ENCODE measurements at places on chromosomes 6 and 20.

DNA sequence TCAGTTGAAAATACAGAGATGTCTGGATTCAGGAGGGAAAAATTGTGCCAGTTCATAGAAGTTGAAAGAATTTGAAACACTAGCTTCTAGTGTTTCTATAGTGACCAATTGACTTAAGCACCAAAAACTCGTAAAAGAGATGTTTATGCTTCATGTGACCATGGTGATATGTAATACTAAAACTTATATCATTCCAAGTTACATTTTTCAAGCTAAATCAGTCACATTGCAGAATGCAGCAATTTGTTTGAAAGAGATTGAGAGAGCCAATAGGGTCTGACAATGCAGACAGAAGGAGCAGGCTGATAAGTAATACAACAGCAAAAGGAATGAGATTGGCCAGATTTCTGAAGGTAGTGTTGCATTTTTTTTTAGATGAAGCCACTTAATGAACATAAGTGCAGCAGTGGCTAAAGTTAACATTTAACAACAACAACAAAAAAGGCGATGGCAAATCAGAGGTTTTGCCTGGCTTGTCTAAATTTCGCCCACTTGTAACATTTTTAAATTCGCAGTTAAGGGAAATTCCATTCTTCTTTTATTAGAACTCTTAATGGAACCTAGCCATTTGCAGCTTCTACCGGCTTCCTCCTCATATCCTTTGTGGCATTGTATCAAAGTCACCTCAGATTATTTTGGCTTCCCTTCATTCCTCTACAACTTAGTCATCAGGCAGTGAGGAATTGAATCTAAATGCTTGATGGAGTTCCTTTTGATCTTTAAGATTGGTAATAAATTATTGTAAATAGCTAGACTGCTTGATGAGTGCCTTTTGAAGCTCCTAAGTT is 484.0 kb upstream of the SOX4 start:
- DNase-seq, result no peak

DNA sequence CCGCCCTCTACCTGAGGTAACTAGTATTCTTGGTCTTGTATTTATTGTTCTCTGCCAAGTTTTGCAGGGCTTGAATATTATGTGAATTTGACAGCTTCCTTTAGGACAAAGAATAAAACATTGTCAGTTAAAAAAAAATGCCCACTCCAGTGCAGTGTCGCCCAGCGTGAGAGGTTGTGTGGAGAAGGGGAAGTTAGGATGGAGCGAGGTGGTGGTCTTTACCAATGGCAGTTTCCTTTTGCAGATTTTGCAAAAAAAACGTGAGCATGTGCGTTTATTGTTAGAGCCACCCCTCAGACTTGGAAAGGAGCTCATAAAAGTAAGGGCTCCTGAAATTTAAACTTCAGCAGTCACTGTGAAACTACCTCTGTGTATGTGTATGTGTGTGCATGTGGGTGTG is 28.3 kb downstream of the UST start:
- DNase-seq, result no peak

DNA sequence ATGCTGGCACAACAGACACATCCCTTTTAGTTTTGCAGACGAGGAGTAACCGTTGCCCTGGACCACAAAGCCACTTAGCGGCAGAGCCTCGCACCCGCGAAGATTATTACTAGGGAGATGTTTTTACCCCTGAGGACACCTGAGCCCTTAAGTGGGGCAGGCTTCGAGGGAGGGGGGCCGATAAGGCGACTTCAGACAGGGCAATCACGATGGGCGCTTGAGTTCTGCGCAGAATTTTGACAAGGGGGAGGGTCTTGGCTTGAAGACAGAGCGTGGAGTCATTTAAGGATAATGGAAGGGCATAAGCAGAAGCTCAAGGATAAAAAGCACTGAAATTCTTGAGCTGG is 650 bp upstream of the TTK start:
- peak; percentile 2 for DNase-seq

- DNase-seq, result no peak
These were observed 143.4 kb downstream of the ADGRB3 start for GRCh38 chr6:68778356-68779020.

GRCh38 chr6:150301846-150302519 is 66.8 kb upstream of the IYD start:
- no peak for DNase-seq

DNA sequence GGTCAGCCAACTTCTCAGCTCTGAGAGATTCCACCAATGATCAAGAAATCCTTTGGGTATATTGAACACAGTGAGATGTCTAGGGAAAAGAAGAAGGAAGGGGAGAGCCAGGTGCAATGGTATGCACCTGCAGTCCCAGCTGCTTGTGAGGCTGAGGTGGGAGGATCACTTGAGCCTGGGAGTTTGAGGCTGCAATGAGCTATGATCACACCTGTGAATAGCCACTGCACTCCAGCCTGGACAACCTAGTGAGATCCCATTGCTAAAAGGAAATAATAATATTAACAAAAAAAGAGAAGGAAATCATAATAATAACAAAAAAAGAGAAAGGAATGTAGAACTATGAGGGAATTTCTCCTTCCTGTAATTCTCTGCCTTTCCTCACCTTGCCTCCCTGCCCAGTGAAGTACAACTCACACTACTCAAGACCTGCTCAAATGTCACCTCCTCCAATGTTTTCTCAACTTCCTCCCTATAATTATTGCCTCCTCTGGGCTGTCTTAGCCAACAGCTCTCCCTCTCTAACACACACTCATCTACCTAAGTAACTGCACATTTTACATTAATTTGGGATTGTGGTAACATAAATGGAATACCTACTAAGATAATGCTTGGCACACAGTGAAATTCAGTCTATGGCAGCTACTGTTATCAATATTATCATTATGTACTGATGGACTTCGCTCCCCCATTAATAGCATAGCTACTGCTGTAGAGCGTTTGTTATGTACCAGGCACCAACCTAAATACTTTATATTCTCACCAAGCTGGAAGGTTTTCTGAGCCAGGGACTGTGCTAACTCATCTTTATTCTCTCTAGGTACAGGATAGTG is 103.6 kb downstream of the KIF13A start:
- no peak for DNase-seq

- DNase-seq, result no peak
These were observed 41.9 kb downstream of the TRAM2 start for GRCh38 chr6:52534966-52535390.

GRCh38 chr6:43723737-43724295 is 36.2 kb upstream of the MRPS18A start:
- peak; percentile 65 for DNase-seq

- no peak for DNase-seq
These were observed 34.2 kb upstream of the C20orf203 start for GRCh38 chr20:32707691-32708581.

DNA sequence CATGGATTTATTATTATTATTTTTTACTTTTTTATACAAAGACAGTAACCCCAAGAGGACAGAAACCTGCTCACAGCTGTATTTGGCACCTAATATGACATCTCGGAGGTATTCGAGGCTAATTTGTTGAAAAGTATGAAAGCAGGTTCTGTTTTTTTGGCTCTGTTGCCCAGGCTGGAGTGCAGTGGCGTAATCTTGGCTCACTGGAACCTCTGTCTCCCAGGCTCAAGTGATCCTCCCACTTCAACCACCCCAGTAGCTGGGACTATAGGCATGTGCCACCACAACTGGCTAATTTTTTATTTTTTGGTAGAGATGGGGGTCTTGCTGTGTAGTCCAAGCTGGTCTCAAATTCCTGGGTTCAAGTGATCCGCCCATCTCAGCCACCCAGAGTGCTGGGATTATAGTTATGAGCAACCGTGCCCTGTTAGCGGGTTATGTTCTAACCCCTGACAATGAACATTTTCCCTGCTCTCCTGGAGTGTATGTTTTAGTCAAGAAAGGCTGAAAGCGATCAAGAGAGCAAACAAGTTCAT is 53.7 kb upstream of the ZNF217 start:
- DNase-seq, result no peak

DNA sequence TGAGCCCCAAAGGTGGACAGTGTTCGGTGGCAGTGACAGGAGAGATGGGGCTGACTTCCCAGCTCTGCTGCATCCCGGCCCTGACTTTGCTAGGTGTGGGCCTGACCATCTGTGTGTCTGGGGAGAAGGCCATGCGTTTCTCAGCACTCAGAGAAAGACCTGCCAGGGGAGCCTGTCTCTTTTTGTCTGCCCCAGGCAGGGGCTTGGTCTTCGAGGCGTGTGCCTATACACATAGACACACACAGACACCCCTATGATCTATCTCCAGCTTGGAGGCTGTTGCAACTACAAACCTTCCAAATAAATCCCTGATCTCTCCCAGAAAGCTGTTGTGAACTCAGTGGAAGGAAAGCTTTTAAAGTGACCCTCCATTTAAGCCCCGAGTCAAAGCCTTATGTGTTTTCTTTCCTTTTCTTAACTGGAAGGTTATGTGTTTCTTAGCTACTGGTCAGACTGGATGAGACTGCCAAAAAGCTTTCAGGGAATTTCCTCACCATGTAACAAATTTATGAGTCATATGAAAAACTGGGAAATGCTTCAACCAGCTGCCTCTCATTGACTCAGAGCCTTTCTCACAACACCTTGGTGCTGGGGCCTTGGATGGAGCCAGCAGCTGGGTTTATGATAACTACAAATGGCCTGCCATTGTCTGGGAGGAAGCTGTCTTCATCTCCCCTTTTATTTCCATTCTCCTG is 102.6 kb downstream of the CDC5L start:
- no peak for DNase-seq

DNA sequence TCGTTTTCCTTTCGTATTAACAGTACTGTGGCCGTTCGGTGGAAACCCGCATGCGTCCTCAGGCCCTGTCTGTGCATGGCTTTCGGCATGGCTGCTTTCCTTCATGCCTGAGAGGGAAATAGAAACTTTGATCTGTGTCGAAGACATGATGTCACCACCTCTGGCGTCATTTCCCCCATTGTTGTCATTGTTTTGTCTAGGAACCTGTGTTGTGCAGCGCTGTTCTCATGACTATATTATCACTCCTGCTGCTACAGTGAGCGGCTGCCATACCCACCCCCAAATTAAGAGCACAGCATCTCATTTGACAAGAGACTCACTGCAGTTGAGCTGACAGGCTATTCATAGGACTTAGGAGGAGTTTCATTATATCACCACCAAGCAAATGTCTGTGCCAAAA is 172.3 kb downstream of the TMEM242 start:
- no peak for DNase-seq

- DNase-seq, result no peak
These were observed 221.0 kb upstream of the PDE10A start for GRCh38 chr6:165883851-165884640.

- DNase-seq, result no peak
These were observed 77.3 kb downstream of the TCP11 start for GRCh38 chr6:35063701-35064280.

DNA sequence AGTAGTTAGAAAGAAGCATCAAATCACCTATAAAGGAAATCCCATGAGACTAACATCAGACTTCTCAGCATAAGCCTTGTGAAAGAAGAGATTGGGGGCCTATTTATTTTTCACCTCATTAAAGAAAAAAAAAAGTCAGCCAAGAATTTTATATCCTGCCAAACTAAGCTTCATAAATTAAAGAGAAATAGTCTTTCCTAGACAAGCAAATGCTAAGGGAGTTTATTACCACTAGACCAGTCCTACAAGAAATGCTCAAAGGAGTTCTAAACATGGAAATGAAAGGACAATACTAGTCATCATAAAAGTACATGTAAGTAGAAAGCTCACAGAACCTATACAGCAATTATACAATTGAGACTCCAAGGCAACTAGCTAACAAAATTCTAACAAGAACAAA is 96.5 kb upstream of the OLIG3 start:
- no peak for DNase-seq

GRCh38 chr20:15760001-15760621 is 813.1 kb downstream of the KIF16B start:
- no peak for DNase-seq

DNA sequence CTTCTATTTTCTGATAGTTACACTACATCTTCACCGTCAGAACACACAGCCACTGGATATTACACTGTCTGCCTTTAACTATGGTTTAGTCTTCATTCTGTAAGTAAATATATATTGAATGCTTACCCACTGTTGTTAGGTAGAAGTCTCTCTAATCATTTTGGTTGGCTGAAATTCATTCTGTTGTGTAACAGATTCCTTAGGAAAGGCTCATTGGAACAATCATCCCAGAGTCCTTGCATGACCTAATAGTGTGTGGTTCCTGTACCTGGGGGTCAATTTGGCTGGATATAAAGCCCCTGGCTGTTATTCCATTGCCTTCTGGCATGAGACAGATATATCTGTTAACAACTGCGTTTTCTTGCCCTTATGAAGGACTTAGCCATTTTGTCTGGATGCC is 9.9 kb downstream of the BLOC1S5 start:
- no peak for DNase-seq

DNA sequence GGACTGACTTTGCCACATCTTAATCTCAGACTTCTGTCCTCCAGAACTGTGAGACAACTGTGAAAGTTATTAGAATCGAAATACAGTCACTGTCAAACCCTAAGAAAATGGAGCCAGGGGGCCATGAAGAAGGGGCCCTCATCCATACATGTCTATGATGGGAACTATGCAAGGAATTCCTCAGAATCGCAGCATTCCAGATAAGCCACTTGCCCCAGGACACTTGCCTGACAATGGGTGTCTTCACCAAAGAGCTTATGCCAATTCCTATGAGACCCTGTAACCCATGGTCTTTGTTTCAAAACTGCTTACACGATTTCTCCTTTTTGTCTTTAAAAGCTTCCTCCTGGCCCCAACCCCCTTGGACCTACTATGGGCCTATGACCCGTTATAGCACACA is 90.4 kb upstream of the FOXP4 start:
- DNase-seq, result no peak

GRCh38 chr6:20952699-20953474 is 418.6 kb downstream of the CDKAL1 start:
- DNase-seq, result no peak

DNA sequence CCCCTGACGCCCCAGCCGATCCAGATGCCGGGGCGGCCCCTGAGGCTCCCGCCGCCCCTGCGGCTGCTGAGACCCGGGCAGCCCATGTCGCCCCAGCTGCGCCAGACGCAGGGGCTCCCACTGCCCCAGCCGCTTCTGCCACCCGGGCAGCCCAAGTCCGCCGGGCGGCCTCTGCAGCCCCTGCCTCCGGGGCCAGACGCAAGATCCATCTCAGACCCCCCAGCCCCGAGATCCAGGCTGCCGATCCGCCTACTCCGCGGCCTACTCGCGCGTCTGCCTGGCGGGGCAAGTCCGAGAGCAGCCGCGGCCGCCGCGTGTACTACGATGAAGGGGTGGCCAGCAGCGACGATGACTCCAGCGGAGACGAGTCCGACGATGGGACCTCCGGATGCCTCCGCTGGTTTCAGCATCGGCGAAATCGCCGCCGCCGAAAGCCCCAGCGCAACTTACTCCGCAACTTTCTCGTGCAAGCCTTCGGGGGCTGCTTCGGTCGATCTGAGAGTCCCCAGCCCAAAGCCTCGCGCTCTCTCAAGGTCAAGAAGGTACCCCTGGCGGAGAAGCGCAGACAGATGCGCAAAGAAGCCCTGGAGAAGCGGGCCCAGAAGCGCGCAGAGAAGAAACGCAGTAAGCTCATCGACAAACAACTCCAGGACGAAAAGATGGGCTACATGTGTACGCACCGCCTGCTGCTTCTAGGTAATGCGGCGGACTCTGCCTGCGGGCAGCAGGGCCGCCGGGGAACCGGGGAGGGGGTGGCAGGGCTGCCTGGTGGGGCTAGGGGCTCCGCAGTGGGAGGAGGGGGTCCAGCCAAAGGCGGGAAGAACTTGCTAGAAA is 2.3 kb downstream of the GNAS start:
- no peak for DNase-seq

GRCh38 chr6:79525272-79526100 is 11.7 kb downstream of the LCA5 start:
- no peak for DNase-seq

- no peak for DNase-seq
These were observed 13.6 kb upstream of the UBR2 start for GRCh38 chr6:42550277-42550676.

All from activated CD4-positive, alpha-beta T cell treated with anti-CD3 and anti-CD28 coated beads for 24 hours (primary cell).